Panc1 (cell line): ENCODE measurements at places on chromosomes 16 and 17. TPM values are rescaled to one million over a fixed set of nuclear protein-coding genes. Genes with fewer than 3 reads are reported as not detected.

- no peak overlapping the region for H3K4me3 ChIP-seq
- H3K27ac ChIP-seq = no peak overlapping the region
- no peaks in the 10 kb centered on the region for H3K36me3 ChIP-seq
- no peak for DNase-seq
Measured at GRCh38 chr16:986411-986810, 4.8 kb downstream of the SOX8 start.

GRCh38 chr17:83109793-83110645, 30.6 kb downstream of the METRNL start:
- peak overlapping the region; percentile 54 for H3K27ac ChIP-seq
- H3K4me3 ChIP-seq = peak overlapping the region; percentile 36
- no peaks in the 10 kb centered on the region for H3K36me3 ChIP-seq
- no peaks in the 10 kb centered on the region for H3K27me3 ChIP-seq
- peak; percentile 22 for DNase-seq

DNA sequence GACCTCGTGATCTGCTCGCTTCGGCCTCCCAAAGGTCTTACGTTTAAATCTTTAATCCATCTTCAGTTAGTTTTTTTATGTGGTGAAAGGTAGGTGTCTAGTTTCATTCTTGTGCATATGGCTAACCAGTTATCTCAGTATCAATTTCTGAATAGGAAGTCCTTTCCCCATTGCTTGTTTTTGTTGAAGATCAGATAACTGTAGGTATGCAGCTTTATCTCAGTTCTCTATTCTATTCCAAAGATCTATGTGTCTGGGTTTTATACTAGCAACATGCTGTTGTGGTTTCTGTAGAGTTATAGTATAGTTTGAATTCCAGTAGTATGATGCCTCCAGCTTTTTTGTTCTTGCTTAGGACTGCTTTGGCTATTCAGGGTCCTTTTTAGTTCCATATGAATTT, 65.2 kb downstream of the TNFRSF13B start:
- no peak for DNase-seq
- H3K4me1 ChIP-seq = no peaks in the 10 kb centered on the region
- no peaks in the 10 kb centered on the region for H3K27me3 ChIP-seq

CEP95 gene
- 23.2 TPM for total RNA-seq

GRCh38 chr17:52147431-52147830, 11.1 kb downstream of the CA10 start:
- no peak overlapping the region for H3K4me3 ChIP-seq
- DNase-seq = no peak
- no peak overlapping the region for H3K27ac ChIP-seq
- H3K4me1 ChIP-seq = peaks cover 2% of the 10 kb centered on the region; the same call in 1 of the 2 replicates

CD300A gene
- 0.21 TPM for total RNA-seq

DNA sequence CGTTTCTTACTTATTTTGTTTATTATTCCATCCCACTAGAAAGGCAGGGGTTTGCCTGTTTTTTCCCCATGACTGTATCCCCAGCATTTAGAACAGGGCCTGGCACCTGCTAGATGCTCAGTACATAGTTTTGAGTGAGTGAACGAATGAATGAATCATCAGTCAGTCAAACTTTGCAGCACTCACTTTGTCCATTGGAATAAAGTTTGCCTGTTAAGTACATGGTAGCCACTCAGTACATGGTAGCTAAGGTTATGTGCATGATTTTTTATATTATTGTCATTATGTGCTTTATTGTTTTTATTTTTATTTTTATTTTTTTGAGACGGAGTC, 88.5 kb downstream of the CMIP start:
- no peaks in the 10 kb centered on the region; the same call in 1 of the 2 replicates for H3K36me3 ChIP-seq
- H3K4me3 ChIP-seq = no peak overlapping the region
- no peak for DNase-seq
- H3K4me1 ChIP-seq = peaks cover 49% of the 10 kb centered on the region

CCL8 gene
- total RNA-seq = not detected
